CD8-positive, alpha-beta T cell (primary cell): ENCODE measurements at places on chromosomes 1 and 21.

GRCh38 chr1:234368320-234369032, 4.8 kb upstream of the COA6 start:
- no peak for DNase-seq

DNA sequence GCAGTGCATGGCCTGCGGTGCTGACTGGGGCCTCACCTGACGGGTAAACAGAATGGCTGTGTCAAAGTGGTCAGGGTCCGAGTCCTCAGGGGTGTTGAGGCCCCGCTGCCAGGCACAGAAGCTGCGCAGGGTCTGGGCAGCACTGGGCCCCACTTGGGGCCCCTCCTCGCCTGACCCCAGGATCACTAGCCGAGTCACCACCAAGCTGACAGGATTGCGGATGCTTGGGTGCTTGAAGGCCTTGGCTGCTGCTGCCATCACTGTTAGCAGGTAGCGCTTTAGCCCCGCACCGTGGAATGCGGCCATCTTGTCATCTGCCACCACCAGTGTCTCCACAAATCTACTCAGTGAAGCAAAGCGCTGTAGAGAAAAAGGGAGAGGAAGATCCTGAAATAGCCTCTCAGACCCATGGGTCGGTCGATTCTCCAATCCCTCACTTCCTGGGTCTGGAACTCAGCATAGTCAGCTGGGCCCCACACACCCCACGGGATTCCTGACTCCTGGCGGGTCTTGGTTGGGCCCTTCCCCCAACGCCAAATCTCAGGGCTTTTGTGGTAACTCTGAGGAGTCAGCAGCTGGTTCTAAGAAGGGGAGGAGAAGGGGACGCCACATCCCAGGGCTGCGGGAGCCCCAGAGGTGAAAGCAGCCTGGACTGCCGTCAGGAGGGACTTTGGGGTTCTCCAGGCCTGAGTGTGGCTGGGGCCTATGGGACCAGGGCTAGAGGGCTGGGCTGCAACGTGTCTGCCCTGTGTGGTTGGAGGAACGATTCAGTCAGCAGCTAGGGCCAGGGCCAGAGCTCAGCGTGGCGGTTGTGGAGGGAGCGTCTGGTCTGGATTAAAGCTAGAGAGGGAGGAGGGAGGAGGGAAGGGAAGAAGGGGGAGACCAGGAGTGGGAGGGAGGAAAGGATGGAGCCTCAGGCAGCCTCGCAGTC, 2.1 kb downstream of the ADAMTS4 start:
- DNase-seq: no peak

DNA sequence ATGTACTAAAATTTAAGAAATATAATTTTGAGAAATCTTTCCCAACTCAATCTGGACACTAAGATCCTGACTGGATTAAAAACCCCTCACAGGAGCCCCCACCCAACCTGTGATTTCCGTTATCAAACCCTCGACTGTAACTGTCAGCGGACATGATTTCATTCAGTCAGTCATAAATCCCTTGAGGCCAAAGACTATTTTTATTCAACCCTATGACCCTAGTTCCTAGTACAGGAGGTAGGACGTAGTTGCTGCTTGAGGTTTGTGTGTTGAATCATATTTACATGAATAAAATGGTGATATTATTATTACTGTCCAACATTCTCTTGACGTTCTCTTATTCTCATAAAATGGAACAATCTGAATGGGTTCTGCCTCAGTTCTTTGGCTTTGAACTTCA, 73.1 kb upstream of the DYNLT5 start:
- DNase-seq: no peak

GRCh38 chr1:157732755-157733154, 32.2 kb upstream of the FCRL3 start:
- no peak for DNase-seq

DNA sequence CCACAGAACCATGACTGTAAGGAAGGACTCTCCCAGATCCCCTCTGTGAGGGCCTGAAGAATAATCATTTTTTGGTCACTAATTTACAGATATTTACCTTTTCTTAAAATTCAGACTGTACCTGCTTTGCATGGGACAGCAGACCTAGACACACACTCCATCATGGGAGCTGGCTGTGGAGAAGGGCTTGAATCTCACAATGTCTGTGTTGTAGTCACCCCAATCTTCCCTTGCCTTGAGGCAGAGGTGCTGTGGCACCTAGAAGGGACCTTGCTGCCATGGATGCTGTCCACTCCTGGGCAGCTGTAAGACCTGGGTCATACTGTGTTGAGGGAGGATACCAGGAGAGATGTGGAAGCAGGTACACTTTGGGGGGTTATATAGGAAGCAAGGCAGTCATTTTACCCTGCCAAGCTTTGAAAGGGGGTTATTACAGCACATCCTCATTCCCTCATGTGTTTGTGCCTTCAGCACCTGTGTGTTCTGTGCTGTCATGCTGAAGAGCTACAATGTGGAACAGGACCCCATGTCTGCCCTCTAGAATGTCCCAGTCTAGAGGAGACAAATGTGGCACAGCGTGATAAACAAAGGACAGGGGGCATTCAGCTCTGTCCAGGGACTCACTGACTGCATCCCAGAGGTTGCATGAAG, 27.1 kb downstream of the TRAF5 start:
- no peak for DNase-seq

DNA sequence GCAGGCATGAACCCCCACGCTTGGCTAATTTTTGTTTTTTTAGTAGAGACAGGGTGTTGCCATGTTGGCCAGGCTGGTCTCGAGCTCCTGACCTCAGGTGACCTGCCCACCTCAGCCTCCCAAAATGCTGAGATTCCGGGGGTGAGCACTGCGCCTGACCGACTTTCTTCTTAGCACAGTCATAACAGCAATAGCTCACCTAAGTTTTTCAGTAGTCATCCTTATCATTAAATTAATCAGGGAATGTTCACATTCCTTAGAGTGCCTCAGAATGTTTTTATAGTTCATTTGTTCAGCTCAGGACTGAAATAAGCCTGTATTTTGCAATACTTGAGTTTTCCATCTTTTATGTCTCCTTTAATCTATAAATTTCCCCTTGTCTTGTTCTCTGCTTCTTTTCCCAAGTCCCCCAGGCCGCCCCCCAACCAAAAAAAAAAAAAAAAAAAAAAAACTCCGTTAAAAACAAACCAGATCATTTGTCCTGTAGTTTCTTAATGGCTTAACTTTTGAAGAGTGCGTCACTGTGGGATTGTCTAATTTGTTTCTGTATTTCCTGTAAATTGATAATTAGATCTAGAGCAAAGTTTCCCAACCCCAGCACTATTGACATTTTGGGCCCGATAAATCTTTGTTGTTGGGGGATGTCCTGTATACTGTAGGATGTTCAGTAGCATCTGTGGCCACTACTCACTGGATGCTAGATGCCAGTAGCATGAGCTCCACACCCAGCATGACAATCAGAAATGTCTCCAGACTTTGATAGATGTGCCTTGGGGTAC, 120.7 kb downstream of the ITSN1 start:
- DNase-seq: no peak

GRCh38 chr1:82934074-82934473, 1064.9 kb downstream of the TTLL7 start:
- DNase-seq: no peak

DNA sequence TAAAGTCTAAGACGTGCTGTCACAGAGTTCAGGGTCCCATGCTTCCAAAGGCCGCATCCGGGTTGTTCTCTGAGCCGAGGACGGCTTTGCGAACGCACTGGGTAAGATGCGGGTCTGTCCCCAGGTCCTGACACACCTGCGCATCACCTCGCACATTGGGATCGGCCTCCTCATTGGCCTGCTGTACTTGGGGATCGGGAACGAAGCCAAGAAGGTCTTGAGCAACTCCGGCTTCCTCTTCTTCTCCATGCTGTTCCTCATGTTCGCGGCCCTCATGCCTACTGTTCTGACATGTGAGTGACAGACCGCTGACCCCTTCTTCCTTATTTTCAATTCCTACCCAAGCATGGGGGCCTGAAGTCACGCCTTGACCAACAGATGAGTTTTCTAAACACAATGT, 25.3 kb downstream of the TFF3 start:
- DNase-seq: no peak
